ENCODE measurements at places on chromosomes 7 and 10.

DNA sequence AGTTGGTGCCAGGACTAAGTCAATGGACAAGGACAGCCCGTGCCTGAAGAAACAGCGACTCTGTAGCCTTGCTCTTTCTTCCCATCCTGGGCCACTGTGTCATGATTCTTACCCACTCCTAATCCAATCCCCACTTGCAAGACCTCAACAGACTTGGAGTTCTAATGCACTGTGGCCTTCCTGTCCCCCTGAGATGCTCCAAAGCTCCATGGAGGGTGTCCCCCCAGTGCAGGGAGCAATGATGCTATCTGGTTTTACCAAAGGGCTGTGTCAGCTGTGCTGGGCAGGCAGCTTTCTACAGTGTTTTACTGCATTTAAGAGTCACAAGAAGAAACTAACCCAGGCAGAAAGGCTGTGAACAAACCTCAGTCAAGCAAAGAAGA lies 108.1 kb downstream of the PRKAG2 start:
- DNase-seq, result no peak

GRCh38 chr10:116115036-116115641 lies 157.9 kb downstream of the GFRA1 start:
- no peak for DNase-seq

- no peak for DNase-seq
These were observed 59.8 kb downstream of the COL13A1 start for GRCh38 chr10:69861251-69862240.

DNA sequence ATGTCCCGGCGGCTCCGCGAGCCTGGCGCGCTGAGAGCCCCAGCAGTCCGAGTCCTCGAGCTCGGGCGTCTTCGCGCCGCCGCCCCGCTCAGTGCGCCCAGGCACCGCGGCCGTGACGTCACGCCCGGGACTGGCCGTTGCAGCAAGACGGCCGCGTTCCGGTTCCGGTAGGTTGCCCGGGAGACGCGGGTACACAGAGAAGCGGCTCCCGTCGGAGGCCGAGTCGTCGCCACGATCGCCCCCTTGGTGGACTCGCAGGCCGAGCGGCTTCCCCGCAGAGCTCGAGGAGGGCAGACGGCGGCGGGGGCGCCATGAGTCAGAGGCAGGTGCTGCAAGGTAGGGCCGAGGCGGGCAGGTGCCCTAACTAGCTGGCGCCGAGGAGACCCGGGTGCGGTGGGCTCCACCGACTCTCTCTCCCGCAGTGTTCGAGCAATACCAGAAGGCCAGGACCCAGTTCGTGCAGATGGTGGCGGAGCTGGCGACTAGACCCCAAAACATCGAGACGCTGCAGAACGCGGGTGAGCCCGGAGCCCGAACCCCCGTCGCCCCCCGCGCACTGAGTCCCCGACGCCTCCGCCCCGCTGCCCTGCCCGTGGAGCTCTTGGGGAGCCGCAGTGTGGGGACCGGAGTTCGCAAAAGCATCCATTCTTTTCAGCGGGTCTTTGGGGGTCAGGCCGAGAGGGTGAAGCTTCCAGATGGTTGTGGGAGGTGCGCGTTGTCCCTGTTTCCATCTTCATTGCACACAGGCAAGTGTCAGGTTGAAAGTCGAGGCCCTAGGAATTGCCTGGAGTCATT lies at the start of gene SPAG6:
Gene SPAG6 (plus strand): TSS at position 196 of the 795 bp plus-strand sequence. CDS start 116 bp downstream, at position 312.
- DNase-seq, result peak; percentile 48

- DNase-seq, result no peak
These were observed 65.0 kb upstream of the ZNF746 start for GRCh38 chr7:149562602-149563001.

- no peak for DNase-seq
These were observed 517.4 kb upstream of the ZMIZ1 start for GRCh38 chr10:78551184-78552005.

DNA sequence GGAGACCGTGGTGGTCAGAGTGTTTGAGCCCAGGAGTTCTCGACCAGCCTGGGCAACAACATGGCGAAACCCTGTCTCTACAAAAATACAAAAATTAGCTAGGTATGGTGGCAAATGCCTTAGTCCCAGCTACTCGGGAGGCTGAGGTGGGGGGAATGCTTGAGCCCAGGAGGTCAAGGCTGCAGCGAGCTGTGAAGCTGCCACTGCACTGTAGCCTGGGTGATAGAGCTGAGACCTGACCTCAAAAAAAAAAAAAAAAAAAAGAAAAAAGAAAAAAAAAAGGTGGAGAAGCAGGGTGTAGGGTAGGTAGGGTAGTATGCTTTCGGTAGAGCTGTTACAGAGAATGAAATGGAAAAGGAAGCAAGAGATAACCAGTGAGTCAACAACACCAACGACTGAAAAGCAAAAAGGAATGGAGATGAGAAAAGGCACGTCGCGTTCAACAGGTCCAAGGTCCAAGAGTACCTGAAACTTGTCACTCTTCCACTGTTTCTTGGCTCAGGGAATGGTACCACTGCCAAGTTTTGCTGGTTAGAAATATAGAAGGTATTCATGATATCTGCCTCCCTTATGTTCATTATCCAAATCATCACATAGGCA lies 4.3 kb upstream of the RSBN1L start:
- no peak for DNase-seq

Data from CD4-positive, alpha-beta T cell treated with Interleukin-4 for 1 hour (primary cell).